WERI-Rb-1 (cell line): ENCODE measurements at places on chromosomes 7 and 10.
A peak's percentile ranks its signal among the peaks of the same experiment; 100 is the strongest.

DNA sequence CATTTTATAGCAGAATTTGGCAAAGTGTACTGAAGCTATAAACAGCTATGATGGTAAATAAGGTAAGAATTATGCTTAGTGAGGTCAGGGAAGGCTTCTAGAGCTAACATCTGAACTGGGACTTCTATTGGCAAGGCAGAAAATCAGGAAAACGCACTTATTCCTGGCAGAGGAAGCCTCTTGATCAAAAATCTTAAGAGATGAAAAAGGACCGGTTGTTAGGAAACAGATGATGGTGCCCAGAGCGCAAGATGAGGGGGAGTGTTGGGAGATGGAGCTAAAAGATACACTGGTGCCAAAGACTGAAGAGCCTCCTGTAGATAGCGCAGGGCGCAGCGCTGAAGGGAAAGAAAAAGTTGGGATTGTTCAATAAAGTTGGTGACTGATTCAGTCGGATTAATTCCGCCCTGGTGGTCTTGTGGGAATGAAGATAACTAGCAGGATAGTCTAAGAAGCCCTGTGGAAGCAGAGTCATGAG lies 550 bp upstream of the CALU start:
- no peak for DNase-seq

GRCh38 chr7:47492716-47493325 lies 89.1 kb downstream of the TNS3 start:
- DNase-seq, result no peak

DNA sequence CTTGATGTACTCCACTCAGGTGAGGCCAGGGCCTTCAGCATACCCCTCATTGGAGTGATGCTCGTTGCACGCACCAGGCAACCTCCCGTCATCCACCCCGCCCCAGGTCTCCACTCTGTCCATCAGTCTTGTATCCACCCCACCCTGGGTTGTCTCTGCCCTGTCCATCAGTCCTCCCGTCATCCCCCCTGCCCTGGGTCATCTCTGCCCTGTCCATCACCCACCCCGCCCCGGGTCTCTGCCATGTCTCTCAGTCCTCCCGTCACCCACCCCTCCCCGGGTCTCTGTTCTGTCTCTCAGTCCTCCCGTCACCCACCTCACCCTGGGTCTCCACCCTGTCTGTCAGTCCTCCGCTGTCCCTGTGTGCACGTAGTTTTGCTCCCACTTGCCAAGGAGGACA lies 59.9 kb downstream of the WDR37 start:
- DNase-seq, result no peak

GRCh38 chr10:44925811-44926750 lies 14.9 kb downstream of the TMEM72 start:
- no peak for DNase-seq

DNA sequence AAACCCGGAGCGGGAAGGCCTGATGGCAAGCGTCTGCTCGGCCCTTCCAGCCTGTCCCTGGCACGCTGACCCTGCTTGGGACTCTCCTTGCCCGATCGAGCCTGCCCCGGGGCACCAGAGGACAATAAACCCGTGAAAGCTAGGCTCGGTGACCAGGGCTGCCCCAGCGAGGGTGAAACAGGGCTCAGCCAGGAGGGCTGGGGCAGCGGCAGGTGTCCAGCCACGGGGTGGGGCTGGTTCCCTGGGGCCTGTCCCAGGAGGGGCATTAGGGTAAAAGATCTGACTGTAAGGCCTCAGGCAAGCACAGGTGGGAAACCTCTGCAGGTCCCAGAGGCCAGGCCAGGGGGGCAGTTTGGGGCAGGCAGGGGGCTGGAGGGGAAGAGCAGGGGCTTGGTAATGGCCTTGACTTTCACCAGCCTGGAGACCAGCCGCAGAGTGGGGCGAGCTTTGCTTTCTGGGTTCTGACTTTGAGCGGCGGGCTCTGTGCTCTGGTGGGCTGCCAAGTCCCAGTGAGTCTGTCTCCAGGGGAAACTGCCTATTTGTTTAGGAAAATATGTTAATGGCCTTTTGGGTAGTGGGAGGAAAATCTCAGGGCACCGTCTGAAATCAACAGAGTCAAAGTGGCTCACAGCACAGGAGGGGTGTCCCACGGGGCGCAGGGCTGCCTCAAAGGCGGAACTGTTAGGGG lies 68.2 kb upstream of the INPP5A start:
- no peak for DNase-seq

GRCh38 chr10:91798649-91799611 lies 704 bp downstream of the TNKS2 start:
- DNase-seq, result peak; percentile 37

GRCh38 chr7:55192723-55193122 lies 172.4 kb upstream of the LANCL2 start:
- no peak for DNase-seq

DNA sequence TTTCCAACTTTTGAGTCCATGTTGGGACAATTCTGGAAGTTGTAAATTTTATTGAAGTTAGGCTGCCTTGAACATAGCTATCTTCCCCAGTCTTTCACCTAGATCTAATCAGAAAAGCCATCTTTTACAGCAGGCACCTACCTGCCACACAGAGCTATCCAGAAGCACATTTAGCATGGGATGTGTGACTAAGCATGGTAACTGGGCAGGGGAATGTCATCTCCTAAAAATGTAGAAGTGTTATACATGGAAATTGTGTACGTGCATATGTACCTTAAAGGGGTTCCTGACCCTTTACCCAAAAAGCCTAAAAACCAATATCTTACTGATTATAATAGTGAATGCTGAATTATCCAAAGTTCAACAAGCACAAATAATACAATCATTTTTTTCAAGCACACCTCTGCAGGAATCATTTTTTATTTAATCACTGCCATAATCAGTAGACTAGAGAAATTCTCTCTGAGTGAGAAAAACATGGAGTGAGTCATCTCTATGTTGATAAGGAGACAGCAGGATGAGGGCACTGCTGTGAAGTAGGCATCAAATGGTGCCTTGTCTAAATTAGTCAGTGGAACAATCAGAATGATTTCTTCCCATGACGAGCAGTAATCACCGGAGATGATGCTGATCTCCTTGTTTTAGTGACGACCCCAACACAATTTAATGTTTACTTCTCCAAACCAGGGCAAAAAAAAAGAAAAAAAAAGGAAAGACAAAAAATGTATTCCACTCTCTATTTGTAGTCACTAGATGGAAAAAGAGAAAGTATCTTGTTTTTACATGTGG lies 75.9 kb downstream of the SORBS1 start:
- no peak for DNase-seq

- no peak for DNase-seq
Measured at GRCh38 chr7:136883046-136883445, 14.6 kb downstream of the CHRM2 start.

DNA sequence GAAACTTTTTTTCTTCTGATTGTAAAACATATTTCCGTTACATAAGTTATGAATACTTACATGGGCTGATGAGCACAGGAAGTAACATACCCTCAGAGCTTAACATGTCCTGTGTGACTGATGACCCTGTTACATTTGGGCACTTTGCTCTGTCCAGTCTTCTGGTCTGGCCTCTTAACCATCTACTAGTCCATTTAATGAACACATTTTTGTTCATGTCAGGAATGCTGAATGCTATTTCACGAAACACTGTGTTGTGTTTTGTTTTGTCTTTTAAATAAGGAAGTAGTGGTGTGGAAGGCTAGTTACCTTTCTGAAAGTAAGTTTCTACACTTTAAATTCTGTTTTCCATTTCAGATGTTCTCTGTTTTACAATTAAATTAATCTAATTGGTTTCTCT lies 77.7 kb downstream of the RBM33 start:
- DNase-seq, result no peak

- DNase-seq, result no peak
Measured at GRCh38 chr7:35004531-35005095, 32.7 kb downstream of the DPY19L1 start.

DNA sequence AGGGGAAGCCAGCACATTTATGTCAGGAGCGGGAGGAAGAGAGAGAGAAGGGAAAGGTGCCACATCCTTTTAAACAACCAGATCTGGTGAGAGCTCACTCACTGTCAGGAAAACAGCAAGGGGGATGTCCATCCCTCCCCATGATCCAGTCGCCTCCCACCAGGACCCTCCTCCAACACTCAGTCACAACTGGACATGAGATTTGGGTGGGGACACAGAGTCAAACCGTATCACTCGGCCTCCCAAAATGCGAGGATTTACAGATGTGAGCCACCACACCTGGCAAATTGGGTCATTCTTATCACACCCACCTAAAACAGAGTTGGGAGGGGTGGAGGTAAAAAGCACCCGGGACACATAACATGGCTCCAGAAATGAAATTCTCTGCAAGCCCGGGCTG lies 41.0 kb downstream of the CARD11 start:
- DNase-seq, result no peak

DNA sequence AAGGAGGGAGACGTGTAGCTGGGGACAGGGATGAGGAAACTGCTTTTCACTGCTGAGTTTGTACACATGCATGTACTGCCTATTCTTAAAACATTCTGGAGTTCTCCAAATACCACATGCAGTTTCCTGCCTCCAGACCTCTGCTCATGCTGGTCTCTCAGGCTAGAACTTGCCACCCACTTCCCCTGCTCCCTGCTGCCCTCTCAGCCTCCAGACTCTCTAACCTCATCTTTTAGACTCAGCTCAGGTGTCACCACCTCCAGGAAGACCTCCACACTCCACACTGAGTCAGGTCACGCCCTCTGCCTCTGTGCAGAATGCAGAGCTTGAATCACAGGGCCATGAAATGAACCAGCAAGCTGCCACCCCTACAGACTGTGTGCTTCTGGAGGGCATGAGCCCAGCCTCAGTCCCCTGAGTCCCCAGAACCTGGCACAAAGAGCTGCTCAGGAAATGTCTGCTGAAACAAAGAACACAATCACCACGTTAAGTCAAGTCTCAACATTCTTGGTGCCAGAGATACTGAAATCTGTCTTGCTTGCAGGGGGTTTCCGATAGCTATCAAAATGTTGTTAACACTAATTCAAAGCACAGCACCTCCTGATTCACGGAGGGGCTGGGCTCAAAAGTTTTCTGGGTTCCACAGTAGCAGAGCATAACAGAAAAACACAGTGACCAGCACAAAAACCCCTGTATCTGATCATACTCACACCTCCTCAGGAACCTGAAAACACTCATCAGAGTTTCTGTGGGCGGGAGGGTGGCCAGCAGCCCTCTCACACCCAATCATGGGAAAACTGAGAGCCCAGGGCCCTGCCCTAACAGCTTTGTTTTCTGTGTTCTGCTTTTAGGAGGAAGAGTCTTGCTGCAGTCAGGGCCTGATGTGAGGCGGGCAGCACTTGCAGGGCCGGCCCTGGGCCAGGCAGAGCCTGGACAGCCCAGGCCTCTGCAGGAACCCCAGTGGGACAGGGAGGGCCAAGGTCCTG lies 21.1 kb downstream of the FAM53B start:
- DNase-seq, result no peak

- no peak for DNase-seq
Measured at GRCh38 chr10:84632866-84633265, 304.5 kb downstream of the CCSER2 start.

- DNase-seq, result no peak
Measured at GRCh38 chr7:53119514-53119941, 84.1 kb downstream of the POM121L12 start.

DNA sequence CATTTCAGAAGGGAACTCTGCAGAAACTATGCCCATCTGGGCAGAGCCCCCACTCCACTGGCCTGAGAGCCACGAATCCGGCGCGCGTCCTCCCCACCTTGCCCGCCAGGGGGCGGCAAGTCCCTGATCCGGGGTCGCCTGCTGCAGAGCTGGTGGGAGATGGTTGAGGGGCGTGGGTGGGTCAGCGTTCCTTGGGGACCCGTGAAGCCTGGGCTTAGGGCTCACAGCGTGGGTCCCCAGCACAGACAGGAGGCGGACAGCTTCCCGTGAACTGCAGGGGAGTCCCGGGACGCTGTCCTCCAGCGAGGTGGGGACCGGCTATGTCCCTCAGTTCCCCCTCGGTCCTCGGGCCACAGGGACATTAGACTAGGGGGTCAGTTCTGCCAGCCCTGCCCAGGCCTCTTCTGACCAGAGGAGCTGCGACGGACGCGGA lies 585 bp upstream of the POP7 start:
- DNase-seq, result peak; percentile 85

GRCh38 chr7:83362871-83363550 lies 200.3 kb upstream of the PCLO start:
- no peak for DNase-seq

GRCh38 chr10:3401491-3401938 lies 228.9 kb upstream of the PITRM1 start:
- DNase-seq, result no peak

- no peak for DNase-seq
Measured at GRCh38 chr7:68760556-68760955, 837.7 kb upstream of the AUTS2 start.

GRCh38 chr10:93063977-93064660 lies 3.5 kb downstream of the CYP26C1 start:
- no peak for DNase-seq

DNA sequence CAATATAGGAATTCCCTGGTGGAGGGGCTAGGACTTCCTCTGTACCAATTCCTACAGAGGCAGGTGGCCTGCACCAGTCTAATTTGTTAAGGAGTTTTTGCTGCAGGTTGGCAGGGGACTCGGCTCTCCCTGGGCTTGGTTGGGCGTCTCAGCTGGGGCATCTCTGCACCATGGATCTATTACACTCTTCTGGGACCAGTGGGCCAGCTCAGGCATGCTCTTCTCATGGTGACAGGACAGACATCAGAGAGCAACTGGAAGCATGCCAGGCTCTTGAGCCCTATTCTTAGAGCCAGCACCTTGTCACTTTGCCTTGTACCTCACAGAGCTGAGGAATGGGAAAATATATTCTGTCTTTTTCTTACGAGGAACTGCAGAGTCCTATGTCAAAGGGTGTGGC lies 74.6 kb downstream of the SH2D4B start:
- DNase-seq, result no peak
